Dermis blood vessel endothelial cell (primary cell): ENCODE measurements at places on chromosomes 13 and 19. TPM values are rescaled to one million over a fixed set of nuclear protein-coding genes. Genes with fewer than 3 reads are reported as not detected.

DNA sequence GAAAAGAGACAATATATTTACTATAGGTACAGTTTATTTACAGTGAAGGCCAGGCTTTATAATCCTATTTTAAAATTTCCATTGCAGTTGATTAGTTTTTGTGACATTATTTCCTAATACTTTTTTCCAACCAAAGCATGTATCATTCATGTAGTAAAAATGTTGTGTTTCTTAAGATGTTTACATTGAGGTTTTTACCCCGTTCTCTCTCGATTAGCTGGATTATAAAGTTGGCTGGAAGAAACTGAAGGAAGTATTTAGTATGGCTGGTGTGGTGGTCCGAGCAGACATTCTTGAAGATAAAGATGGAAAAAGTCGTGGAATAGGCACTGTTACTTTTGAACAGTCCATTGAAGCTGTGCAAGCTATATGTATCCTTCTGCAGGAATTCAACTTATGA is 21.2 kb downstream of the HNRNPM start:
- DNase-seq: no peak

DNA sequence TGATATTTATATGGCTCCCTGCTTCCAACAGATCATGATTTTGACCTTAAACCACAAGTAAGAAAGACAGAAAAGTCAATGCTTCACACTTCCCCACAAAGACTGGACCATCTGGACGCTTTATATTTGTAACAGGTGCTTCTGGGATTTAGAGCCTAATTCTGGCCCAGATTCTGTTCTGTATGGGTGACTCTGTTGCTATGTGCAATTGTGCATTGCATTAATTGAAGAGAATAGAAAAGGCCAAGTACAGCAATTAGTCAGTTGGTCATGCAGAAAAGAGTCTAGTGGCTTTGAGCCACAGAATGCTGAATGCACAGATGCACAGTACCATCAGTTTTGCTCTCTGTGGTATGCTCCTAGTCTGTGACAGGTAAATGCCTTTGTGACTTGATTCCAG is 657.4 kb upstream of the ATXN8OS start:
- no peak for DNase-seq

GRCh38 chr13:77697217-77698103 is at the start of gene SLAIN1:
SLAIN1 (plus strand) TSS chr13:77697687; CDS start chr13:77697914, 227 bp downstream.
- peak; percentile 60 for DNase-seq

ZNF439 gene
- total RNA-seq: 2.4 and 3.1 TPM in 2 replicates

GRCh38 chr19:50836543-50837195 is 3.3 kb upstream of the KLK15 start:
- DNase-seq: no peak

DNA sequence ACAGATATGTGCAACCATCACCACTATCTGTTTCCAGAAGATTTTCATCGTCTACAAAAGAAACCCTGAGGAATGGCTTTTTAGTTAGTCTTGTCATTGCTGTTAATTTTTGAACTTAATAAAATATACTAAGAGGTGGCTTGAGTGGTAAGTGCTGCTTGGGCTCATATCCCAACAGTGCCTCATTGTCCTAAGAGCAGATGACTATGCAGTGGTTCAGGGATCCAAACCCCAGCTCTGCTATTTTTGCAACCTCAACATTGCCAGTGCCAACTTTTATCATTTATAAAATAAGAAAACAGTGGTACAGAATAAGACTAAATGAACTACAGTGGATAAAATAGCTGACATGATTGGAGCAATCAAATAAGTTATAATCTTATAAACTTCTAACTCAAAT is 123.2 kb upstream of the SLC7A1 start:
- DNase-seq: no peak

DNA sequence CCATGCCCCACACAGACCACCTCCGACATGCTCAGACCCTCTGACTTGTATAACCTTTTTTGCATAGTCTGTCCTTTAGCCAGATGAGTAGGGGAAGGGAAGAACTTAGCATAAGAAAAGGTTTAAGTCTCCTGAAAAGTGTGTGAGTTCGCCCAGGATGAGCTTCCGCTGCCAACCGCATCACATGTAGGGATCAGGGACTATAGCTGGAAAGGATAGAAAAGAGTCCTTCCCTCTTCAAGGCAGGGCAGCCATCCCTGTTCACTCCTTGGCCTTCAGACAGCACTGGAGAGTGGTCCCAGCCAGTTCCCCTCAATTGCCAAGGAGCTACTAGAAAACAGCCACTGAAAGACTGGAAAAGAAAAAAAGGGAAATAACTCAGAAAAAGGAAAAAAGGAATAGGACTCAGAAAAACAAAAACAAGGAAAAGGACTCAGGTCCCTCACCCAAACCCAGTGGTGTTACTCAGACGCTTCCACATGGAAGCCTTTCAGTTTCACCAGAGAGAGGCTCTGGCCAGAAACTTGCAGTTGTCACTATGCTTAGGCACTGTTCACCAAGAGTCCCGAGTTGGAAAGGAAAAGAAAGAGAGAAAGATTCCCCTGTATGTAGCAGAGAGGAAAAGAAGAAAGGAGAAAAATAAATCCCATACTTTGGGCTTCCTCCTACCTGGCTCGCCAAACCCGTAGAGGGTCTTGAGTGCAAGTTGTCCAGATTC is 5.6 kb upstream of the TM9SF2 start:
- no peak for DNase-seq

GRCh38 chr19:44775676-44776240 is 1.9 kb upstream of the CBLC start:
- DNase-seq: no peak

GRCh38 chr13:48842316-48842715 is 133.4 kb upstream of the FNDC3A start:
- peak; percentile 63 for DNase-seq

- peak; percentile 50 for DNase-seq
These were observed 3.5 kb downstream of the EGLN2 start for GRCh38 chr19:40802300-40803169.

GRCh38 chr13:112871742-112872141 is 97.3 kb upstream of the MCF2L start:
- no peak for DNase-seq

TOMM40 gene
- 50.0 and 81.6 TPM in 2 replicates for total RNA-seq

DNA sequence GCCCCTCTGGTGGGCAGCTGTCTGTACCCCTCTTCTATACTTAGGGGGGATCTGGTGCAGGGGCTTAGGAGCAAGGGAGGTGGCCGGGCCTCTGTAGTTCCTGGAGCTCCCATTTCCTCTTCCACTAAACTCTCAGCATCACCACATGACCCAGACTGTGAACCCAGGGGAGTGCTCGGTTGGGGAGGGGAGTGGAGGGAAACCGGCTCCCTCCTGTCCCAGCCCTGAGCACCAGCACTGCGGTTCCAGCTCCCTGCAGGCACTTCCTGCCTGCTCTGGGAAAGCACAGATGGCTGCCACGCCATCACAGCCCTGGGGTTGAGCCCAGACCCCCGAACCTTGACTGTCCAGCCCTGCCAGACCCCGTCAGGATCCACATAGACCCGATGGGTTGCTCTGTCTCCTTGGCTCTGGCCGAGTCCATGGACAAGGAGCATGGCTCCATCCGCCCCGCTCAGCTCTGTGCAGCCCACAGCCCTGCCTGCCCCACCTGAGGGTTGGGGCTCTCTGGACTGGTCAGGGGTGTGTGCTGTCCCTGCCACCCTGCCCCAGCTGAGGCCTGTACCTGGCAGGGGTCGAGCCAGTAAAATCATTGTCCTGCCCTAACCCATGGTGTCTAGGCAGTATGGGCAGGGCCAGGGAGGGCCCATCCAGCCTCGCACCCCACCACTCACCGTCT is 36.0 kb upstream of the SLC7A10 start:
- no peak for DNase-seq

GRCh38 chr19:45094137-45094536 is 1.2 kb downstream of the PPP1R37 start:
- no peak for DNase-seq

ZNF614 gene
- total RNA-seq: 9.9 and 10.1 TPM in 2 replicates

DNA sequence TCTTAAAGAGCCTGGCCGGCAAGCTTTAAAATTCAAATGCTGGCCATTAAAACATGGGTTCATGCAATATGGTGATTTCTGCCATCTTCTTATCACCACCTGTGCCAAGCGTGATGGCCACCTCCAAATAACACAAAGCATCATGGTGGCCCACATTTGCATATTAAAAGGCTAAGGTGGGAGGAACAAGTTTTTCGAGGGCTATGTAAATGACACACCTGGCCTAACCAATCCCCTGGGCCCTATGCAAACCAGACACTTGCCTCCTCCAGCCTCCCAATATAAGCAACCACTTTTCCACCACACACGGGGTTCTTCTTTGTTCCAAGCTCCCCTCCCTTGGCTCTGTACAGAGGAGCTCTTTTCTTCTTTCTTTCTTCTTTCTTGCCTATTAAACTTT is 14.4 kb downstream of the LILRB4 start:
- no peak for DNase-seq

DNA sequence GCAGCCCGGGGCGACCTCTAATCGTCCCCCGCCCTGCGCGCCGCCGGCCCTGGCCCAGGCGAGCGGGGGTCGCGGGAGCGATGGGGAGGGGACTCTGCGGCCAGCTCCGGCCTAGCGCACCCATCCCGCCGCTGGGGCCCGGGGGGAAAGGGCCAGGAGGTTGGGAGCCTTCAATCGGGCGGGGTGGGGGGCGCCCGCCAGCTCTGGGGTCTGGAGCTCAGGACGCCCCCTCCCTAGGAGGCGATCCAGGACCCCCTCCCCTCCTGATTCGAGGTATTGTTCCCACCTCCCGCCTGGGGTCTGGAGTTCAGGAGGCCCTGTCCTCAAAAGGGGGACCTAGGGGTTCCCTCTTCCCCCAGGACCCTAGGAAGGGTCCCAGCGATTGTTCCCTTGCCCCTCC is 430 bp downstream of the ZNF358 start:
- DNase-seq: no peak

GRCh38 chr19:19748249-19748938 is 15.5 kb upstream of the ZNF14 start:
- DNase-seq: no peak

GRCh38 chr13:99434258-99434788 is 66.9 kb upstream of the TM9SF2 start:
- DNase-seq: peak; percentile 13
